KBM-7 (cell line): ENCODE measurements at places on chromosomes 7 and 10.

GRCh38 chr10:4448030-4448429 lies 378.0 kb upstream of the AKR1E2 start:
- no peak for DNase-seq

GRCh38 chr7:26305090-26305868 lies 13.6 kb downstream of the SNX10 start:
- DNase-seq, result peak; percentile 71

DNA sequence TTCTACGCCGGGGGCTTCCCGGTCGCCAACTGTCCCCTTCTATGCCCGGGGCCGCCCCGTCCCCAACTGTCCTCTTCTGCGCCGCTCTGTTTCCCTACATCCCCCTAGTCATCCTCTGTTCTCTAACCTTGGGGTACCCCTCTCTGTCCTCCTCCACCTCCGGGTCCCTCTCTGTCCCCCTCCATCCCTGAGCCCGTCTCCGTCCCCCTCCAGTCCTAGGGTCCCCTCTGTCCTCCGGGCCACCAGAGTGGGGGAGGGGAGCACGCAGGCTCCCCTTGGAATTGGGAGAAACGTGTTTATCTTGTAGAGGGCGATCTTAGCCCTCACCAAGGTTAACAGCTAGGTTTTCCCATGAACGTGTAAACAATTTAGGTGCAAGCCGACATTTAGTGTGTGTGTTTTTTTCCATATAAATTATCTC lies 852 bp upstream of the KLF6 start:
- no peak for DNase-seq

DNA sequence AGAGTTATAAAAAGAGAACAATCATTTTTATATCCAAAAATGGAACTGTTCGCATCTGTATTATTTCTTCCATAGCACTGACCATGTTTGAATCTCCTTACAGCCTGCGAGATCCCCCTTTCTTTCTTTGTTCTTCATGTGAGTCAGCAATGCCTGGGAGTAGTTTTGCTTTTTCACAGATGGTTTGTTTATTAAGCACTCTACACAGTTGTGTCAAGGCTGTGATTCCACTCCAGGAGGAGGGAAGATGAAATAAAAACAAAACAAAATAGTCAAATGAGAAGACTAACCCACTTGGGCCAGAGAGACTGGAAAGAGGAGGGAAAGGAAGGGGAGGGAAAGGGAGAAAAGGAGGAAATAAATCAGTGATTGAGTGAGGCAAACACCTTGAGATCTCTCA lies 7.8 kb downstream of the LIPF start:
- DNase-seq, result no peak

- no peak for DNase-seq
Observed at GRCh38 chr10:10886861-10887531, 130.7 kb upstream of the CELF2 start.

- no peak for DNase-seq
Observed at GRCh38 chr10:133481086-133481643, 27.4 kb downstream of the SCART1 start.

DNA sequence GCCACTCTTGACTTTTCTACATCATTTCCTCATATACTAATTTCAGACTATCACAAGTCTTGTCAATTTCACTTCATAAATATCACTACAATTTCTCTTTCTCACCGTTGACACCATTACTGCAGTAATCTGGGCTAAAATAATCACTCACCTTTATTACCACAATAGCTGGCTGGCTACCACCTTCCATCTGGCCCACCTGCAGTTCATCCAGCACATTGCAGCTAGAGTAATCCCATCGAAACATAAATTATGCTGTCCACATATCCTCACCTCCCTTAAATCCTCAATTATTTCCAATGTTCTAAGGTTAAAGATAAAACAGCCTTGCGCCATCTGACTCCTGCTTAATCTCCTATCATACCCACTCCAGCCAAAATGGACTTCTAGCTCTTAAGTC lies 16.0 kb downstream of the DGKB start:
- DNase-seq, result no peak

- DNase-seq, result no peak
Observed at GRCh38 chr10:78914502-78915189, 154.1 kb upstream of the ZMIZ1 start.

- DNase-seq, result no peak
Observed at GRCh38 chr7:48182718-48183369, 11.6 kb downstream of the ABCA13 start.

GRCh38 chr7:73682745-73683055 lies 553 bp downstream of the DNAJC30 start:
- DNase-seq, result no peak

DNA sequence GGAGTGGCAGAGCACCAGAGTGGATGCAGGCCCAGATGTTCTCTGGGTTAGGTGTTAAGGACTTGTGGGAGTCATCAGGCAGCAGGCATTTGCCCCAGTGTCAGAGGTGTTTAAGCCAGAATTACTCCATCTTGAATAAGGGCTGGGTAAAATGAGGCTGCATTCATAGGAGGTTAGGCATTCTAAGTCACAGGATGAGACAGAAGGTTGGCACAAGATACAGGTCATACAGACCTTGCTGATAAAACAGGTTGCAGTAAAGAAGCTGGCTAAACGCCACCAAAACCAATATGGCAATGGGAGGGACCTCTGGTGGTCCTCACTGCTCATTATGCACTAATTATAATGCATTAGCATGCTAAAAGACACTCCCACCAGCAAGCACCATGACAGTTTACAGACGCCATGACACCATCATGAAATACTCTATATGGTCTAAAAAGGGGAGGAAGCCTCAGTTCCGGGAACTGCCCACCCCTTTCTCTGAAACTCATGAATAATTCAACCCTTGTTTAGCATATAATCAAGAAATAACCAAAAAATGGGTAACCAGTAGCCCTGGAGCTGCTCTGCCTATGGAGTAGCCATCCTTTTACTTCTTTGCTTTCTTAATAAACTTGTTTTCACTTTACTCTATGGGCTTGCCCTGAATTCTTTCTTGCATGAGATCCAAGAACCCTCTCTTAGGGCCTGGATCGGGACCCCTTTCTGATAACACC lies 882 bp upstream of the LRRC61 start:
- peak; percentile 52 for DNase-seq

DNA sequence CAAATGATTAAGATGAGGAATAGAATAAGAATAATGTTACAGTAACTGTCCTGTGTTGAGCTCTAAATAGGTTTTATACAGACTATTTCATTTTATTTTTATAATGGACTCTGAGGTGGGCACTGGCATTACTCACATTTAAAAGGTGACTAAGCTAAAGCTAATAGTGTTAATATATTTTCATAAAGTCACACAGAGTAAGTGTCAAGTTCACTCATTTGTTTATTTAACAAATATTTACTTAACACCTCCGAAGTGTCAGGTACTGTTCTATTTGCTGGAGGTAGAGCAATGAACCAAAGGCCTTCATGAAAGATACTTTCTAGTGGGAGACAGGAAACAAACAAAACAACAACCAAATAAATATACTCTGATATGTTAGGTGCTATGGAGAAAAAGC lies 44.0 kb downstream of the ASB4 start:
- DNase-seq, result no peak

DNA sequence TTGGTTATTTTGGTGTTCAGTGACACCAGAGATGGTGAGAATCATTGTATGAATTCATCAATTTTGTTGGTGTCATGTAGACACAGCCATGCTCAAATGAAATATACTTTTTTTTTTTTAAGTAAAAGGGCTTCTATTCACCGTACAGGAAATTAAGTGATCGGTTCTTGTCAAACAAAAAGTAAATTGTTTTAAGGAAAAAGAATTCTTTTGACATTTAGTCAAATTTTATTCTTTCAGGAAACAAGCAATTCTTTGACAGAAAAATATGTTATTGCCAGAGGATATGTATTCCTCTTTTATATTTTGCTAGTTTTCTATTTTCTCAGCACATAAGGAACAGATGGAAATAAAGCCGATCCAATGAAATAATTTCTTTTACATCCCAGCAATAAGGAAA lies 551.9 kb downstream of the MAGI2 start:
- no peak for DNase-seq

DNA sequence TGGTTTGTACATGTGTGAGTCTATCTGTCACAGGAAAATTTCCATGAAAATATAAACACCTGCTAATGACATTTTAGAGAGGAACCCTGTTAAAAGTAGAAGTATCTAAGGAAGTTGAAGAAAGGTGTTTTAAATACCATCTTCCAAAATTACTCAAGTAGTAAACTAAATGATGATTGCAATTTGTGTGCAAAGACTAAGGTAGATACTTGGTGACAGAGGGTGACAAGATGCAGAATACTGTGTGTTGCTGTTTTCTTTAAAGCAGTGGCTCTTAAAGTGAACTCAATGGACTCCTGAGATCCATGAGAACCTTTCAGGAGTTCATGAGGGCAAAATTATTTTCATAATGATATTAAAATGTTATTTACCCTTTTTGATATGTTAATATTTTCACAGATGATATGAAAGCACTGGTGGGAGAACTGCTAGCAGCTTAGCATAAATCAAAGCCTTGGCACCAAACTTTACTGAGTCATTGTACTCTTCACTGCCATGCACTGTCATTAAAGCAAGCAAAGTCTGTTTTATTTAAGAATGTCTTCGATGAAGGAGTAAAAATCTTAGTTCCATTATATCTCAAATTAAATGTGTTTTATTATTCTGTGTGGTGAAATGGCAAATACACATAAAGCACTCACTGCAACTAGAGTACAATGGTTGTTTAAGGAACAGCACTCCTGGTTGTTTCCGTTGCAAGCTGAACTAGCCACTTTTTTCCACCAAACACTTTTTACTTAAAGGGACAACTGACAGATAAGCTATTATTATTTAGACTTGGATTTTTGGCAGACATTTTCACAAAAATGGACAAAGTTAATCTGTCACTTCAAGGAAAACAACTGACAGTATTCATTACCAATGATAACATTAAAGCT lies 133.7 kb downstream of the LRRN3 start:
- DNase-seq, result no peak

GRCh38 chr10:60339757-60340156 lies 49.9 kb downstream of the ANK3 start:
- DNase-seq, result no peak

GRCh38 chr7:39735903-39736302 lies 112.5 kb downstream of the RALA start:
- peak; percentile 63 for DNase-seq

DNA sequence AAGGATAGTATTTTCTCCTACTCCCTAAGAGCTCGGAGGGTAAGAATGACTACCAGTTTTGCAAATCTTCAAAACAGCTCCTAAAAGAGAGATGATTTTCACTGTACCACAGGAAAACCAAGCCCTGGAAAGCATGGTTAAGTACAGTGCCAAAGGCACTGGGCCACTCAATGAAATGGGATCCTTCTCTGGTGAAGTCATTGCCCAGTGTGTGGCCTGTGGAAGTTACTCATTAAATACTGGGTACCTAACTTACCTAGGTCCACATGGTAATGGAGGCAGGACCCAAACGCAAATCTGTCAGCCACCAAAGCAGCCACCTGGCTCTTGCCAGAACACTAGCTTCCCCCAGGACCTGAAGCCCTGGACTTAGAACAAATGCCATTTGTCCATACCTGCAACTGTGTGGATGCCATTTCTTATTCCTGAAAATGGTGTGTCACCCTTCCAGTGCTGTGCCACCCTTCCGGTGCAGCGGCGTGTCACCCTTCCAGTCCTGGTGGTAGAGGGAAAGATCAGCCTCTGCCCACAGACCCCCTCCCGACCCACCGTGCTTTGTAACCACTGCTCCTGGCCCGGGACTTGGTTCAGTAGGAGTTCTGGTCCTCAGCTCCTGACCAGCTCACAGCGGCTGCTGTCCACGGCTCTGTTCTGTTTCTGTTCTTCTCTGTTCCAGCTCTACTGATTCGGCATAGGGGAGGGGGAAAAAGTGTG lies 659.2 kb downstream of the SDK1 start:
- DNase-seq, result no peak

DNA sequence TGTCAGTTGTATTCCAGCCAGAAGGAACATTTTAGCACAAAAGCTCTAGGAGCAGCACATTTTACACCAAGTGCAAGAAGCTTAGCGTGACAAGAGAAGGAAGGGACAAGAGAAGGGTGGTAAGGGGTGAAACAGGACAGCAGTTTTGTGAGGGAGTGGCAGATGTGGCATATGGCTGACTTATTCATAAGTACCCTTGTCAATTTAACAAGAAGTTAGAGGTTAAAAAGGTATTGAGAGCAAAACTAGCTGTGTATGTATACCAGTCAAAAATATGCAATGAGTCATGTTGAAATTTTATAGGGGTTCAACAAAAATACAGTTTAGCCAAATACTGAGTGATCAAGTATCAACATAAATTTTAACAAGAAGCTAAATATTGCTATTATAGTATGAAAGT lies 561.5 kb upstream of the POT1 start:
- no peak for DNase-seq

- no peak for DNase-seq
Observed at GRCh38 chr10:4315551-4315950, 510.5 kb upstream of the AKR1E2 start.

DNA sequence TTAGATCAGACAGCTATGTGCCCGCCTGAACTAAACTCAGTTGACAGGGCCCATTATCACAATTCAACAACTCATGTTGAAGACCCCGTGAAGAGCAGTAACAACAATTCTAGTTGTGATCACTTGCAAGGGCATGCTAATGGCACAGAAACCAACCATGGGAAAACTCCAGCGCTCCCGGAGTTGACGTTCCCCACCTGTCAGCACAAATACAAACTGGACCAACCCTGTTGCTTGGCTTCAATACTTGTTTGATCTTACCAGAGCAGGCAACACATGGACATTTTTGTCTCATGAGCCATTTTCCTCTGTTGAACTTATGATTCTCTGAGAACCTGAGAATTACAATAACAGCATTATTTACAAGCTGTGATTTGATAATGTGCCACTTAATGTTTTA lies 119.0 kb upstream of the LANCL2 start:
- DNase-seq, result no peak

DNA sequence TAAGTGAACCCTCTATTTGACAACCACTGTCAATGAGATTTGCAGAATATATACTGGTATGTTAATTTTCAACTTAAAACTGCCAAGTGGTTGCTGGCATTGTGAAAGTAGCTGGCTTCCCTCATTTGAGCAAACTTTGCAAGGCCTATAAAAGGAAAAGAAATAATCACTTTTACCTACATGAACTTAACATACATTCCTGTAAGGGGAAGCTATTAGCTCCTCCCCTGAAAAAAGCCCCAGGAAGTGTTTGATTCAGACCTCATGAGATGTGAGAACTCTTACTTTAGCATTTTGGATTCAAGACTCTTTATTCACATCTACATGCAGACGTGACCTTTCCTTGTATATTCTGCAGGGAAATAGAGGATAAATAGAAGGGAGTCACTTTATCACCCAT lies 175.6 kb downstream of the OTUD1 start:
- no peak for DNase-seq

DNA sequence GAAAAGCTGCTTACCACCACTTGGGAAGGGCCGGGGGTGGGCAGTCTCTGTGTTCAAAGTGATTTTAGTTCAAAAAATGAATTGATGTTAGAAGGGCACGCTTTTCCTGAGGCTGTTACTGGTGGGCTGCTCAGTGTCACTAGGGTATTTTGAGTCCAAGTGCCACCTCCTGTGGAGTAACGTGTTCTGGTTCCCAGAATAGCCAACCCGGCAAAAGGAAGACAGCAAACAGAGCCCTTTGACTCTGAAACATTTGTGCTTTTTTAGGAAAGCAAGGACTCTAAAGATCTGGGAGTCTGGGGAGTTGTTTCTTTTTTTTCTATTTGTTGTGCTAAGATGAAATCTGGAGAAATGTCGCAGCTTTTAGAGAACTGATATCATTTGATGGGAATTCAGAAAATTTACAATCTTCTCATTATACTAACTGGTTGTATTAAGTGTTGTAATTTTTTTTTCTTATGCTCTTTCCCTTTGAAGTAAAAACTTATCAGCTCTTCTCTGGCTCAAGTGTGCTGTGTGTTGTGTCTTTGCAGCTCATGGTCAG lies 66.2 kb downstream of the MKX start:
- no peak for DNase-seq
